ENCODE measurements at places on chromosomes 3 and 15.

GRCh38 chr15:33671456-33671855, 296.8 kb upstream of the CHRM5 start:
- no peak for DNase-seq

DNA sequence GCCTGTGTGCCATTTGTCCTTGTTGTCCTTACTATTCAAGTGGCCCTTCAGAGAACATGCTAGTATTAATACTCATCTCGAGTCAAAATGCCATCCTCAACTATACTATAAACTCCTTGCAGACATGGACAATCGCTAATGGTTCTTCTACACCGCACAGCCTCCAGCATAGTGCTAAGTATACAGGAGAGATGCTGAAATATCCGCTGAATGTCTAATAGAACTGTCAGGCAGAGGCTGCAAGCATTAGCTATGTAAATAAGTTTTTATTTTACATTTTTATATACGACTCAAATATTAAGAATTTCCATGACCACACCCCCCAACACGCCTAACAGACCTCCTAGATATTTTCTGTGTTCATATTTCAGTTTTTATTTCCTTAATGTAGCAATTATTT, 39.4 kb downstream of the AAGAB start:
- no peak for DNase-seq

- DNase-seq: no peak
Measured at GRCh38 chr15:91652610-91653207, 200.8 kb upstream of the SLCO3A1 start.

DNA sequence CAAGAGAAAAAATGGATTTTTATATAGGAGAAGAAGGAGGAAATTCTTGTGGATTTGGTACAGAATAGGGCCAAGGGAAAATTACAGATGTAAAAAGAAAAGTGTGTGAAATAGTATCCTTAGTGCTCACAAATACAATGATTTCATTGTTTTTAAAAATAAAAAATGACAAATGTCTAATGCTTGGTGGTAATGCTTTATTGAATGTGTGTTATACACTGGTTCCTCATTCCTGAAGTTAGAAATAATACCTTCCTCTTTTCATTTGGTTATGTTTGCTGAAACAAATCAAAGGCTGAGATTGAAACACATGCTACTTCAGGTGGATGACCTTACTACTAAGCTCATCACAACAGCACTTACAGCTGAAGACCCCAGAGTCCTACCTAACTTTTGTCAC, 37.7 kb upstream of the CCR2 start:
- DNase-seq: no peak

GRCh38 chr3:56291244-56291680, 177.0 kb downstream of the ERC2 start:
- DNase-seq: no peak

- no peak for DNase-seq
Measured at GRCh38 chr3:115513416-115513800, 109.9 kb upstream of the GAP43 start.

DNA sequence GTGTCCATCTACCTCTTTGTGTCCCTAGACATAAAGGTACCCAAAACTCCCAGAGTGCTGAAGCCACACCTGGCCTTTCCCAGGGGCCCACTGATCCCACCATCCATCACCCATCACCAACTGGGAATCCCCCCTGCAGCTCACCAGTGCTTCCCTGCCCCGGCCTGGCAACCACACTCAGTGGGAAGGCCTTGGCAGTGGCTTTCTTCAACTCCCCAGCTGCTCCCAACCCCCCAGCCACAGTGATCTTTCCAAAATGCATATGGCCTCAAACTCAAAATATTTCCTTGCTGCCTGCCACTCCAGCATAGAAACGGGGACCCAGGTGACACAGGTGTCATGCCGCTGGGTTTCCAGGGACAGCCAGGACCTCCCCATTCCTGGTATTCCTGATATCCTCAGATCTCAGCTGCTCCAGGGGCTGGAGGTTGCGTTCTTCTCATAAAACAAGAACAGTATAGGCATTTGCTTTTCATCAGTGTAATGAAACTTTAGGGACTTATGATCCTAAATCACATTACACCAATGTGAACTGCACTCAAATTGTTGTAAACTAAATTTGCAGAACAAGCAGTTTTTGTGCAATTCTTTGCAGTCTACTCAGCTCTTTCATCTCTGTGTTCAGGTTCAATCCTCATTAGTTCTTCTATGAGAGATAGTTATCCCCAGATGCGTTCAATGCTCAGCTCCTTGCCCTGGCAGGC, 1.3 kb downstream of the OCA2 start:
- DNase-seq: no peak

- DNase-seq: no peak
Measured at GRCh38 chr15:87929841-87930240, 326.7 kb downstream of the NTRK3 start.

- DNase-seq: no peak
Measured at GRCh38 chr15:37824717-37825382, 109.6 kb upstream of the TMCO5A start.

- DNase-seq: peak; percentile 60
Measured at GRCh38 chr3:124761250-124761796, 31.1 kb downstream of the UMPS start.

DNA sequence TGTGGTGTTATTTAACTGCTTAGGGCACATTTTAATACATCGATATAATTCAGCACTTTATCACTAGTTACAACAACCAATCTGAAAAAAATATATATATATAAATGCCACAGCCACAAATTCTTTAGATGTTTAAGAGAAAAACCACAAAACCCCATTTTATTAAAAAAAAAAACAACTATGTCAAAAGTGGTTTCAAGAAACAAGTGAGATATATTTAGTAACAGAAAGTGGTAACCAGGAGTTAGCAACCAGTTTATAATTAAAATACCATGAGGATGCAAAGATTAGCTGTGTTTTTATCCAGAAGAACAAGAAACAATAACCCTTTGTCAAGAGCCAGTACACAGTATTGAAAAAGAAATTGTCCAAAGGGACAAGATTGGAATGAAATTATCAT, 14.8 kb upstream of the DIPK2A start:
- no peak for DNase-seq

GRCh38 chr3:139519998-139520737, 19.4 kb downstream of the RBP1 start:
- DNase-seq: no peak

DNA sequence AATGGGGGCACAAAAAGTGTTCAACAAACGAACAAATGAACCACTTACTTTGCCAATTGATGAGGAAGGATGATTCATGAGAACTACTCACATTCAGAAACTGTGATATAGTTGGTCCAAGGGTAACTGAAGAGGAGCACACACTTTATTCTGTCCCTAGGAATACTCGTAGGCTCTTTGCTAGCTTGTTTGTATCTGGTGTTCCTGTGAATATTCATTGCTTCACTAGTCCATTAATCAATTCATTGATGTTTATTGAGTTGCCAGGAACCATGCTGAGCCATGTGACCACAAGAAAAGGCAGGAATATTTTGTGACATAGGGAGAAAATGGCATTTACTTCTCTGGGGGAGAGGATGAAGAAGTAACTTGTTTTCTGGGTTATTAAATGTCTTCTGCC, 338.3 kb downstream of the IL20RB start:
- DNase-seq: no peak

DNA sequence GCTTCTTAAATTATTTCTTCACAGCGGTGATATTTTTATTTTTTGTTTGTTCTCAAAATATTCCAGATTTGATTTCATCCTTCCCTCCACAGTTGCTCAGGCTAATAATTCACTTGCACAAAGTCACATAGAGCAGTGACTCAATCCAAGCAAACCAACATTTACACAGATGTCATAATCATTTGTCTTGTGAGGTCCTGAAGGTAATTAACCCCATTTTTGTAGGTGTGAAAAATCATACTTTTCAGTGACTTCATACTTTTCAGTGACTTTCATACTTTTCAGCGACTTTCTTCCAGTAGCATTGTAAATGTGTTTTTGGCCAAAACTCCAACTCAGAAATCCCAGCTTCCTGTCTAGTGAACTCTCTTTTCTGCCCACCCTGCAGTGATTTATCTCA, 32.1 kb downstream of the CD200 start:
- no peak for DNase-seq

DNA sequence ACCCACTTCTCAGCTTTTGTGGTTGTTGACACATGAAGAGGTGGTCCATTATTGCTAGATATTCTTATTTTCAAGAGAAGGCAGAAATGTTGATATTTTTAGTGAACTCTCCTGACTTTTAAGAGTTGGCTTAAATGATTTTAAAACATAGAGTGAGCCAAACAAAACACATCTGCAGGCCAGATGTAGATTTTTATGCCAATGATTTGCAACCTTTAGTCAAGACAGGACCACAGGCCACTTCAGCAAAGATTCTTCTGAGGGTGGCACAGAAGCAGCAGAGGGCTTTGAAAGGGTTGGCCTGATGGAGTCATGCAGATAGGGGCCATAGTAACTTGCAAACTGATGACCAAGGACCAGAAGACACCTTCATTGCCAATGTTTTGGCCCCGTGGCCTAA, 276.5 kb upstream of the P2RY1 start:
- DNase-seq: no peak

- no peak for DNase-seq
Measured at GRCh38 chr15:94294556-94294955, 63.2 kb downstream of the MCTP2 start.

- no peak for DNase-seq
Measured at GRCh38 chr15:99168601-99169580, 64.0 kb downstream of the SYNM start.

GRCh38 chr3:100419406-100419805, 18.1 kb downstream of the LNP1 start:
- DNase-seq: no peak

- no peak for DNase-seq
Measured at GRCh38 chr3:55118451-55118850, 190.6 kb upstream of the LRTM1 start.

- no peak for DNase-seq
Measured at GRCh38 chr15:99279827-99280226, 28.5 kb downstream of the LRRC28 start.

- DNase-seq: no peak
Measured at GRCh38 chr3:61961900-61962299, 400.5 kb downstream of the PTPRG start.

DNA sequence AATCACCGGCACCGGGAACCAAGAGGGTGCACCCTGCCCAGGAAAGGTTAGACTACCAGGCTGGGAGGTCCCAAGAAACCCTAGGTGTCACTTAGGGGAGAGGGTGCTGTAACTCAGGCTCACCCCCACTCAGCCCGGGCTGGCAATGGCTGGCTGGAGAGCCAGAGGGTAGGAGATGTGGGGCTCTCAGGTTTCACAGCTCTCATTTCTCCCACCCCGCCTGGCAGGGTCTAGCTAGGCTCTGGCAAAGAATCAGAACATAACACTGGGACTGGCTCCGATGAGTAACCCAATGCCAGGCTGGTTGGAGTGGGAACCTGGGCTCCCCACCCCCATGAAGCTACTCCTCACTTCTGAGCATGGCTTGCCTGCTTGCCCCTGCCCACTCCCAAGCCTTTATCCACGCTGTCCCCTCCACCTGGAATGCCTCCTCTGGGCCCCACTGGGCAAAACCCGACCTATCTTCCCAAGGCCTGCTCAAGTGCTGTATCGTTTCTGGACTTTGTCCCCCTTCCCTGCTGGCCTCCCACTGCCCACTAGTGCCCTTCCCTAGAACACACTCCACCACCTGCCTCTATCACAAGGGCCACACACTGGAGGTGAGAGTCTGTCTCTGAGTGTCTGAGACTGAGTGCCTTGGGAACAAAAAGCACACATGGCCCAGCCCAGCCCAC, 2.0 kb downstream of the CIB2 start:
- no peak for DNase-seq

DNA sequence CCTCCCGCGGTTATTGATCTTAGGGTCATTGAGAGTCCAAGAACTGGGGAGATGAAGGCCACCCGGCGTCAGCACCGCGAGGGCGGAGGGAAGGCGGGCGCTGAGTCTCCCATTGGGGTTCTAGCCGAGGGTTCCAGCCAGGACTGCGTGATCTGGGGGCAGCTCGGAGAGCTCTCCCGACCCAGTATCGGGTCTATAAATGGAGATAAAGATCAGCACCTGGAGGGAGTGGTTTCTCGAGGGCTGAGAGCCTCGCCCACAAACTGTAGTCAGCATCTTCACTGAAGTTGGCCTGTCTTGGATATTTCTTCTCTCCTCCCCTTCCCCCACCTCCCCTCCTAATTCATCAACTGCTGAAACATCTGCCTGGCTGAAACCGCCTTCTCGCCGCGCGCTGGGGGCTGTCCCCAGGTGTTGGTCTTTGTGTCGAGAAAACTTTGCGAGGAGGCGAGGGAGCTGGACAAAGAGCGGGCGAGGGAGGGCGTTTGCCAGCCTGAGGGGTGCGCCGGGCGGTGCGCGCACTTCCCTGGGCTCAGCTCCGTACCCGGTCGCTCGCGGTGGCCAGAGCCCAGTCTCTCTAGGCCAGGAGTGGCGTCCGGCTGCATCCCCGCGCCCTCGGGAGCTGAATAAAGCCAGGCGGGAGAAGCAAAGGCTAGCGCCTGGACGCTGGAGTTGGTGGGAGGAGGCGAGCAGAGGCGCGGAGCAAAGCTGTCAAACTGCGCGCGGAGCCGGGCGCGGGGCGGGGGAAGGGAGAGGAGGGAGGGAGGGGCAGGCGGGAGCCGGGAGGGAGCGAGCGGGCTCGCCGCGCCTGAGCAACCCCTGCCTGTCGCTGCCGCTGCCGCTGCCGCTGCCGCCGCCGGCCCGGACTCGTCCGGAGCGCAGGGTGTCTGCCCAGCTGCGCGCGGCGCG, at the start of gene ST8SIA2:
ST8SIA2 (plus strand) TSS at position 811 of the 909 bp plus-strand sequence. CDS start 184 bp downstream, outside the sequence.
- no peak for DNase-seq

- no peak for DNase-seq
Measured at GRCh38 chr3:16059081-16059537, 115.4 kb upstream of the GALNT15 start.

GRCh38 chr3:130395916-130396315, 50.4 kb downstream of the COL6A5 start:
- DNase-seq: no peak

DNA sequence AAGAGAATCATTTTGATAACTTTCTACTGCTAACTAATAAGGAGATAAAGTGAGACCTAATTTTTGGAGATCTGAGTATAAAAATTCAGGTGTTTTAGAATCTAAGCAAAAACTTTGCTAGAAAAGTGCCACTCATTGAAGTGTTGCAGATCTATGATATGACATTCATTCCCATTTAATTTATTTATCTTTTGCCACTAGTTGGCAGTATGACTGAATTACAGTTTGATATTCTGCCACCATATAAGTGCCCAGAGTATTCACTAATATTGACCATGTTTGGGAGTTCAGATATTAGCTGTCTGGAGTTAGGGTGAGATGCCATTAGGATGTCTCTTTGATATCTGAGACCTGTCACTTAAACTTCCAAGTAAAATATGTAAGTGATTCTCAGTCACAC, 251.3 kb upstream of the GBE1 start:
- no peak for DNase-seq

GRCh38 chr15:69323893-69324430, 25.2 kb downstream of the PAQR5 start:
- DNase-seq: no peak
